Tongue (tissue), 3 donors: ENCODE measurements at places on chromosomes 6 and 20.

DNA sequence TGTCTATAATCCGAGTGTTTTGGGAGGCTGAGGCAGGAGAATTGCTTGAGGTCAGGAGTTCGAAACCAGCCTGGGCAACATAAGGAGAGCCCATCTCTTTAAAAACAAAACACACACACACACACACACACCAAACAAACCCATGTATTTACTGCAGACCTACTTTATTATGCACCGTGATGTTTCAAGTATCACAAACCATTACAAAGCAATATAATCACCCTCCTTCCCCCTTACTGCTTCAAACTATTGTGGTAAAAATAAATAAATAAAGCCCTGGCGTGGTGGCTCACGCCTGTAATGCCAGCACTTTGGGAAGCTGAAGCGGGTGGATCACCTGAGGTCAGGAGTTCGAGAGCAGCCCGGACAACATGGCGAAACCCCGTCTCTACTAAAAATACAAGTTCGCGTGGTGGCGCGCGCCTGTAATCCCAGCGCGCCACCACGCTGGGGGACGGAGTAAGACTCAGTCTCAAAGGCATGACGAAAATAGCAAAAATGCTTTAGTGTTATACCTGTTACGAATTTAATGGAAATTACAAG, 1.5 kb downstream of the TBCC start:
- no peak for DNase-seq

DNA sequence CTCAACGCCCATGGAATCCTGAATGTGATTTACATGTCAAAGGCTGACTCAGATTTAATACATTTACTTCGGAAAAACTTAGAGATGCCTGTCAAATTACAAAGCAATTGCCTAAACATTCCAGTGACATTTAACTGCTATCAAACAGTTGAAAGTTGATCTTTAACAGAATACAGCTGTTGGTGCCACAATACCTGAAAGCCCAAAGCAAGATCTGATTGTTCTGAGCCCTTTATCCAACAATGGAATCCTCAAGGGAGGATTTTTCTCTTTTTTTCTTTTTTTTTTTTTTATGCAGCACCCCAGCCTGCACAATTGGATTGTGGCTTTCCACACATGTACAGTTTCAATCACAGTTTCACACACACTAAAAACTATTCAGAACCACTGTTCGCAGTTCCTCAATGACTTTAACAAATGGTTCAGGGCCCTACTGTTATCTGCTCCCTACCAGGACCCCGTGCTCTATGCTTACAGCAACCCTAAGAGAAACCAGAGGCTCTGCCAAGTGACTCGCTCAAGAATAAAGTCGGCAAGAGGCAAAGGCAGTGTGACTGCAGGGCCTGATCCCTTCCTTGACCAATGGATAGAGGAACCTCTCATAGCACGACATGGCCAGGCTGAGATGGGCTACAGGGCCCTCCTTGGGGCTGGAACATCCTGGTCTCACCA, 33.3 kb downstream of the EPB41L2 start:
- no peak for DNase-seq

DNA sequence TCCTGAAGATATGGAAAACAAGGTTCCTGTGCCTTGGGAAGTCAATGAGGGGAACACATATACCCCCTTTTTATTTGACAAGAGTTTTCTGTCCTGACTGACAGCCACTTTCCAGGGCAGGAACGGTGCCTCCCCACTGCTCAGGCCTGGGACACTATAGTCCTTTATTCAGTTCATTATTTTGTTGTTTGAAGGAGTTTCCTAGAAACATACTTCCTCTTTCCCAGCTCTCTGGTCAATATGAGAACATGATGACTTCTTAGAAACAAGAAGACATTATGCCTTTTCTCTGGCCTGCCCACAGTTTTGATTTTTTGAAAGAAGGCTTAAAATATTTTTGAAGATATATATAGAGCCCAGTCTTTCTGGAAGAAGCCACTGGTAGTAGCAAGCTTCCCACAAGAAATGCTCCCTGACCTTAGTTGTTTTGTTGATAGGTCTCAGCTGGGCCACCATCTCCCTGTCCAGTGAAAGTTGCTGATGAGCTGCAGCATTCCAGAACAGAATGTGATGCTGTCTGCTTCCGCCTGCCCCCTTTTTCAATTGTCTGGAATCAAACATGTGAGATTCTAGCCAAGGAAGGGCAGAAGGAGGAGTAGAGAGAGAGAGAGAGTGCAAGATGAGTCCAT, 350.0 kb upstream of the PRND start:
- no peak for DNase-seq

DNA sequence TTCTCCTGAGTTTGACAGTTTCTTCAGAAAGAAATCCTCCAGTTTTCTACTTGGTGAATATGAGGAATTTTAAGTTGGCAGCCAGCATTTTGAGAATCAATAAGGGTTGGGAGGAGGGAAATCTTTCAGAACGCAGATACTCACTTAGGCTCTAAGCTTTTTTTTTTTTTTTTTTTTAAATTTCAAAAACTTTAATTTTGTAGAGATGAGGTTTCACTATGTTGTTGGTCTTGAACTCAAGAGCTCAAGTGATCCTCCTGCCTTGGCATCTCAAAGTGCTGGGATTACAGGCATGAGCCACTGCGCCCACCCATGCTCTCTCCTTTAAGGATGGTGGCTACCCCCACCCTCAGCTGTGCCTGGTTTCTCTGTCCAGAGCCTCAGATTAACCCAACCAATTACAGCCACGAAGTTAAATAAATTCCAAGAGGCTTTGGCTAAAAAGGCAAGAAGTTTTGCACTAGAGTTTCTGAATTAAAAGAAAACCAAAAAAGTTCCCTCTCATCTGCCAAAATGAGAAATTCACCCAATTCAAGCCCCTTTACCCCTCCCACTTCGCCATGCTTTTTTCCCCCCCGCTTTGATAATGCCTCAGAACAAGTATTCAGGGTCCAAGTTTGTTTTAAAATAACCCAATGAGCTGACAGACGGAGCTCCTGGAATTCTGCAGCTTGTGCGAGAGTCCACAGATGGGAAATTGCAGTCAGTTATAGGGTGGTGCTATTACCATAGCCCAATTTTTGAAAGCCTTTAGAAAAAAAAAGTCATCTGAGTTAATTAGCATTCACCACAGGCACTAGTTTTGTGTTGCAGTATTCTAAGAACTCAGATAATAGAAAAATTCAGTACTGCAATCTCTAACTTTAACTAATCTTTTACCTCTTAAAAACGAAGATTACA, 94.3 kb upstream of the BEND3 start:
- DNase-seq: peak; percentile 25

- peak; percentile 94 for DNase-seq
Observed at GRCh38 chr20:56439771-56440291, 27.8 kb downstream of the CASS4 start.

DNA sequence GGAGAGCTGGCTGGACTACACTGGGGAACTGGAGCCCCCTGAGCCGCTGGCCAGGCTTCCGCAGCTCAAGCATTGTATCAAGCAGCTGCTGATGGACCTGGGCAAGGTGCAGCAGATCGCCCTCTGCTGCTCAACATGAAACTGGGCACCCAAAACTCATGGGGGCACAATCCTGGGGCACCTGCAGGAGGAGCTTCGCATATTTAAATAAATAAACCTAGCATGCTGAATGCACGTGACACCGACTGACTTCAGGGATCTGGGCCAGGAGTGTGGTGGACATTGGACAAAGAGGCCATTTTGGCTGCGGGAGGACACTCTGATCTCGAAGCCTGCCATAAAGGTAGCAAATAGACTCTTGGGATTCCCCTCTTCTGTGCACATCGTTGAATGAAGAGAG, 6.8 kb downstream of the SCAND1 start:
- peak; percentile 6 for DNase-seq

DNA sequence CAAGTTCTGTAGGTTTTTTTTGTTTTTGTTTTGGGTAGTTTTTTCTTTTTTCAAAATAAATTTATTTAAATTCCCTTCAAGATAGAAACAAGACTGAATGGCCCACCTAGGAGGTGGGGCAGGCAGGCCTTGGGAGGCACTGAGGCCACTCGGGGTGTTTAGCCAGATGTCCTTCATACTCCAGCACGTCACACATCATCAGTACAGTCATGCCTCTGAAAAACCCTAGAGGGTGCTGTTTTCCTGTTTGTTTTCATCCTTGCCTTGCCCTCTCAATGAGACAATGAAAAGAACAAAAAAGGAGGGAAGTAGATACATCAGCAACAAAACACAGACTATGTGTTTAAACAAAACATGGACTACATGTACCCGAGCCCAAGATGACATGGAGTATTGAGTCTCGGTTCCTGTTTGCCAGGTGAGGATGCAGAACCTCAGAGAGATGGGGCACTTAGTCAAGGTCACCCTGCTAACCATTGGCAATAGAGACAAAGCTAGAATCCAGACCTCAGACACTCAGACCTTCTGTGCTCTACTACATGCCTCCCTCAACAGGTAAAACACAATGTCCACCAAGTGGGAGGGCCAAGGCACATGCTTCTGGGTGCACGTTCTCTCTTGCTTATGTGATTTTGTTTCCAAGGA, 26.8 kb upstream of the CLIC5 start:
- peak; percentile 8 for DNase-seq

- peak; percentile 28 for DNase-seq
Observed at GRCh38 chr6:74117113-74117512, 421.1 kb downstream of the CD109 start.

DNA sequence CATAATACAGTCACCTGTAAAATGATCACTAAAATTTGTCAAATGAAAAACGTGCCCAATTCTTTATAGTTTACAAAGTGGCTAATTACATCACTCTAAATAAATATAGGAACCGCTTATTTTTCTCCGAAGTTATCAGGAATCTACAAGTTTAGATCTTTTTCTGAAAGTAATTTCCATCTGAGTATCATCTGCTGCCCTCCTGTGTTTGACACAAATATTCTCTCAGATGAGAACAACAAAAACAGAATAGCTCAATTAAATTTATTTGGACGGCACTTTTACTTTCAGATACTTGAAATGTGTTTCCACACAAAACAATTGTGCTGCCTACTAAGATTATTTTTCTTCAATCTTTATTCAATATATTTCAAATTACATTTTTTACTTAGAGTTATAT, 5.0 kb downstream of the SF3B5 start:
- DNase-seq: no peak

- DNase-seq: no peak
Observed at GRCh38 chr20:50353289-50353961, 156.8 kb upstream of the PTPN1 start.

- no peak for DNase-seq
Observed at GRCh38 chr20:53480913-53481312, 112.7 kb downstream of the ZNF217 start.

GRCh38 chr6:56667336-56667735, 24.6 kb upstream of the DST start:
- DNase-seq: no peak

GRCh38 chr6:165854863-165855593, 192.0 kb upstream of the PDE10A start:
- DNase-seq: no peak

GRCh38 chr6:56756791-56757587, 114.3 kb upstream of the DST start:
- peak; percentile 47 for DNase-seq

- peak; percentile 74 for DNase-seq
Observed at GRCh38 chr20:51469578-51470498, 72.7 kb downstream of the NFATC2 start.

DNA sequence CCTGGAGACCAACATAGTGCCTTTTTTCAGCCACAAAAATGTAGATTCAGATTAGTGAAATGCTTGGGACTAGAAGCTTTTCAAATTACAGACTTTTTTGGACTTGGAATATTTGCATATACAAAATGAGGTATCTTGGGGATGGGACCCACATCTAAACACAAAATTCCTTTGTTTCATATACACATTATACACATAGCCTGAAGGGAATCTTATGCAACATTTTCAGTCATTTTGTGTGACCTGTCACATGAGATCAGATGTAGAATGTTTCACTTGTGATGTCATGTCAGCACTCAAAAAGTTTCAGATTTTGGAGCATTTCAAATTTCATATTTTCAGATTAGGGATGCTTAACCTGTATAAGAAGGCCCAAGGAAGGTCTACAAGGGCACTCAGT, 44.5 kb upstream of the ALDH8A1 start:
- DNase-seq: no peak

- DNase-seq: peak; percentile 1
Observed at GRCh38 chr6:67790569-67790968, 844.5 kb upstream of the ADGRB3 start.

DNA sequence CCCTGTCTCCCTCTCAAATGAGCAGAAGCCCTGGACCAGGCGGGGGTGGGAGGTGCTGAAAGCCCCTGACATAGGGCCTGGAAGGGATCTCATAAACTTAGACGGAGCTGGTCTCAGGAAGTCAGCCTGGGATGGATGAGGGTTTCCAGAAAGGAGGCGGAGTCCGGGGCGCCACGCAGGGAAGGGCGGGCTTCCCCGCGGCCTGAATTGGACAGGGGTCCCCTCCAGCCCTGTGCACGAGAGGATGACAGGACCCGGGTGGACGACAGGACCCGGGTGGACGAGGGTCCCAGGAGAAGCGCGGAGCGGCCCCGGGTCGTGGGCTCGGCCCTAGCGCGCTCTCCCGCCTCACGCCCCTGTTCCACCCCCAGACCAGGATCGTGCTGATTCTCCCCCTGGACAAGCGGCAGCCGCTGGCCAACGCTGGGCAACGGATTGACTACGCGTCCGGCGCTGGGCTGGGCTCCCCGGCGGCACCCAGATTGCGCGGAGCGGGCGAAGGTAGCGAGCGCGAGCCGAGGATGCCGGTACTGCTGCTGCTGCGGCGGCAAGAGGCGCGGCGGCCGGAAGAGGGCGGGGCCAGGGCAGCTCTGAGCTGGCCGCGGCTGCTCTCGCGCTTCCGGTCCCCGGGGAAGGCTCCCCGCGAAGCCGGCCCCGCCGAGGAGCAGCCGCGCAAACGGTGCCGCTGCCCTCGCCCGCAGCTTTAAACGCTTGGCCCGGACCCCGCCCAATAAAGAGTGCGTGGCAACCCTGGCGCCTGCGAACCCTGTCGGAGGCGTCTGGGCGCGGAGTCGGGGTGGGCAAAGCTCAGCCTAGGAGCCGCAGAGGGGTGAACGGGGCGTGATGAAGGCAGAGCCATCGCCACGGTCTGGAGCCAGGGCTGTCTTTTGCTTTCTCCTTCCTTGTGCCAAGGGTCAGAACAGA, 1.3 kb downstream of the C20orf144 start:
- peak; percentile 88 for DNase-seq

GRCh38 chr6:45949256-45949655, 66.4 kb downstream of the CLIC5 start:
- no peak for DNase-seq

DNA sequence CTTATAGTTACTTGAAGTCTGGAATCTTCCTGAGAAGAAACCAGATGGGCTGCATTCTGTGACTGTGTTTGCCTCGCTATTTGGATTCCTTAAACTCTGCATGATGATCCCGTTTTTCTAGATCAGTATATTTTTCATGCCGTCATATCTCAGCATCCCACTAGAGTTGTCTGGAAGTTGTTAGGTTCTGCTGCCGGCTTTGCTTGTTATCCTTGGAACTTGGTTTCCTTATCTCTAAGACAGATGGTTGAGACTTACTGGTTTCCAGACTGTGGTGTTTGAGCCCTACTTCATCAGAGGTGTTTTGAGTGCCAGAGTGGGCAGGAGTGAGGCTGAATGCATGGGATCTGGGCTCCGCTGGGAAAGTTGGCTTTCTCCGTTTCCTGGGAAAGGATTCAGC, 50.3 kb downstream of the CDS2 start:
- no peak for DNase-seq
